ENCODE measurements at places on chromosomes 4 and X. TPM values are rescaled to one million over a fixed set of nuclear protein-coding genes. Genes with fewer than 3 reads are reported as not detected.

GRCh38 chr4:87838205-87838604 lies 5.4 kb downstream of the MEPE start:
- H3K4me3 ChIP-seq: no peak overlapping the region
- no peak overlapping the region for H3K27ac ChIP-seq
- peaks cover 8% of the 10 kb centered on the region for H3K27me3 ChIP-seq
- no peaks in the 10 kb centered on the region for H3K36me3 ChIP-seq
- no peaks in the 10 kb centered on the region for H3K4me1 ChIP-seq

- no peaks in the 10 kb centered on the region for H3K27me3 ChIP-seq
- no peak for DNase-seq
- H3K27ac ChIP-seq: no peak overlapping the region
- H3K4me3 ChIP-seq: no peak overlapping the region
- no peaks in the 10 kb centered on the region for H3K4me1 ChIP-seq
Observed at GRCh38 chr4:159337041-159337440, 234.2 kb downstream of the RAPGEF2 start.

The NXF2B gene
- not detected for polyA plus RNA-seq

GRCh38 chr4:125244848-125245450 lies 69.8 kb upstream of the FAT4 start:
- H3K4me1 ChIP-seq: no peaks in the 10 kb centered on the region
- no peak overlapping the region for H3K27ac ChIP-seq
- no peaks in the 10 kb centered on the region for H3K36me3 ChIP-seq
- peaks cover 2% of the 10 kb centered on the region for H3K27me3 ChIP-seq

GRCh38 chrX:13473442-13474163 lies 95.8 kb upstream of the EGFL6 start:
- H3K4me3 ChIP-seq: peak overlapping the region; percentile 68
- peaks cover 17% of the 10 kb centered on the region for H3K27me3 ChIP-seq
- peaks cover 4% of the 10 kb centered on the region for H3K36me3 ChIP-seq
- peak overlapping the region; percentile 90 for H3K27ac ChIP-seq
- H3K4me1 ChIP-seq: peaks cover 29% of the 10 kb centered on the region

DNA sequence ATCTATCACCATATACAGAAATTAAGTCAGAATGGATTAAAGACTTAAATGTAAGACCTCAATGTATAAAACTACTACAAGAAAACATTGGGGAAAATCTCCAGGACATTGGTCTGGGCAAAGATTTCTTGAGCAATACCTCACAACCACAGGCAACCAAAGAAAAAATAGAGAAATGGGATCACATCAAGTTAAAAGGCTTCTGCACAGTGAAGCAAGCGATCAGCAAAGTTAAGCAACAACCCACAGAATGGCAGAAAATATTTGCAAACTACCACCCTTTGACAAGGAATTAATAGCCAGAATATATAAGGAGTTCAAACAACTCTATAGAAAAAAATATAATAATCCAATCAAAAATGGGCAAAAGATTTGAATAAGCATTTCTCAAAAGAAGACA lies 236.9 kb upstream of the EMCN start:
- no peak for DNase-seq
- H3K4me1 ChIP-seq: no peaks in the 10 kb centered on the region
- no peak overlapping the region for H3K27ac ChIP-seq

GRCh38 chr4:159024266-159024665 lies 78.6 kb upstream of the RAPGEF2 start:
- DNase-seq: no peak
- H3K4me3 ChIP-seq: no peak overlapping the region
- no peak overlapping the region for H3K27ac ChIP-seq
- peaks cover 2% of the 10 kb centered on the region for H3K27me3 ChIP-seq

GRCh38 chrX:727738-728621 lies 97.4 kb downstream of the SHOX start:
- H3K27ac ChIP-seq: no peak overlapping the region
- H3K27me3 ChIP-seq: peaks cover 3% of the 10 kb centered on the region
- no peaks in the 10 kb centered on the region for H3K4me1 ChIP-seq
- no peak overlapping the region for H3K4me3 ChIP-seq

The STPG2 gene
- polyA plus RNA-seq: not detected

GRCh38 chr4:169037506-169037905 lies 27.5 kb upstream of the CBR4 start:
- H3K4me1 ChIP-seq: peaks cover 15% of the 10 kb centered on the region
- H3K27ac ChIP-seq: no peak overlapping the region
- H3K36me3 ChIP-seq: no peaks in the 10 kb centered on the region
- H3K27me3 ChIP-seq: peaks cover 2% of the 10 kb centered on the region
- DNase-seq: no peak
- no peak overlapping the region for H3K4me3 ChIP-seq

DNA sequence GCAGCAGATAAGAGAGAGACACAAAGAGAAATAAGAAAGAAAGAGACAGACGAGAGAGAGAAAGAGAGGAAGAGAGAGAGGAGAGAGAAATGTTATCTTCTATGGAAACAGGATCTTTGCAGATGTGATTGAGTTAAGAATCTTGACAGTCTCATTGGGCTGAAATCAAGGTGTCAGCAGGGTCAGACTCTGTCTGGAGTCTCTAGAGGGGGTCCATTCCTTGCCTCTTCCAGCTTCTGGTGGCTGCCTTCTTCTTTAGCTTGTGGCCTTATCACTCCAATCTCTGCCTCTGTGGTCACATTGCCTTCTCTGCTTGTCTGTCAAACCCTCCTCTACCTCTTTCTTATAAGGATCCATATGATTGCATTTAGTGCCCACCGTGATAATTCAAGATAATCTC lies 21.8 kb upstream of the GRPR start:
- H3K27me3 ChIP-seq: peaks cover 2% of the 10 kb centered on the region
- H3K27ac ChIP-seq: no peak overlapping the region
- H3K4me1 ChIP-seq: no peaks in the 10 kb centered on the region
- no peak overlapping the region for H3K4me3 ChIP-seq
- no peaks in the 10 kb centered on the region for H3K36me3 ChIP-seq

The HSD17B13 gene
- not detected for polyA plus RNA-seq

The ZNF732 gene
- not detected for polyA plus RNA-seq

The CT45A1 gene
- not detected for polyA plus RNA-seq

The CPZ gene
- polyA plus RNA-seq: not detected

The TLL1 gene
- polyA plus RNA-seq: not detected

DNA sequence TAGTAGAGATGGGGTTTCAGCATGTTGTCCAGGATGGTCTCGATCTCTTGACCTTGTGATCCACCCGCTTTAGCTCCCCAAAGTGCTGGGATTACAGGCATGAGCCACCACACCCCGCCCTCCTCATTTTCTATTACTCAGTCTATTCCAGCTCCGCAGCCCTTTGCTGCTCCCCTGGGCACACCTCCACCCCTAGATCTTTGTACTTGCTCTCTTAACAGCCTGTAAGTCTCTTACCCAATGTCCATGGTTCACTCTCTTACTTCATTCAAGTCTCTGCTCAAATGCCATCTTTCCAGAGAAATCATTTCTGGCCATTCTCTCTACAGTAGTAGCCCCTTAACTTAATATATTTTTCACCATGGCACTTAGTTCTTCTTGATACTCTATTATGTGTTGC lies 64.7 kb downstream of the LDB2 start:
- no peak overlapping the region for H3K4me3 ChIP-seq
- H3K4me1 ChIP-seq: no peaks in the 10 kb centered on the region
- no peaks in the 10 kb centered on the region for H3K27me3 ChIP-seq
- DNase-seq: no peak

- H3K36me3 ChIP-seq: no peaks in the 10 kb centered on the region
- DNase-seq: no peak
- H3K27me3 ChIP-seq: no peaks in the 10 kb centered on the region
- H3K4me1 ChIP-seq: no peaks in the 10 kb centered on the region
- H3K4me3 ChIP-seq: no peak overlapping the region
Observed at GRCh38 chr4:173913496-173913895, 370.0 kb downstream of the FBXO8 start.

The PITX2 gene
- not detected for polyA plus RNA-seq

- no peaks in the 10 kb centered on the region for H3K36me3 ChIP-seq
- H3K4me3 ChIP-seq: no peak overlapping the region
- H3K4me1 ChIP-seq: peaks cover 3% of the 10 kb centered on the region
- peaks cover 11% of the 10 kb centered on the region for H3K27me3 ChIP-seq
- DNase-seq: no peak
Observed at GRCh38 chr4:53592122-53592521, 836 bp upstream of the LNX1 start.

The GASK1B gene
- 0.36 TPM for polyA plus RNA-seq

The RNF212 gene
- 2.4 TPM for polyA plus RNA-seq

DNA sequence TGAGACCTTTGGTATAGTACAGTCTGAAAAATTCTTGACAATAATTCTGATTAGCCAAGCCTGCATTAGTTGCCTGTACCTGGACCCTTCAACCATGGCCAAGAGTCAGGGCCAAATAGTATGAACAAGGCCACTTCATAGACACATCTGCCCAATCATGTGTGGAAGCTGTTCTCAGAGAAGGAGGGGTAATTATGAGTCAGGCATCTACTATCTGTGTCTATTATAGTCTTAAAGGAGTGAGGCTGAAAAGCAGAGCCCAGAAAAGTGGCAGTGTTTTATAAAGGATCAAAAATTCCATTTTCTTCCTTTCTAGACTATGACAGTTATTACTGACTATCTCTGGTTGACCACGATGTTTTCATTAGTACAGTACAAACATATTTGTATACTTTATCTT lies 5.0 kb upstream of the ADGRL3 start:
- peaks cover 3% of the 10 kb centered on the region for H3K36me3 ChIP-seq
- H3K27ac ChIP-seq: no peak overlapping the region

GRCh38 chrX:150688911-150689451 lies 4.2 kb upstream of the MTMR1 start:
- peaks cover 19% of the 10 kb centered on the region for H3K4me1 ChIP-seq
- peaks cover 1% of the 10 kb centered on the region for H3K27me3 ChIP-seq
- DNase-seq: no peak
- no peak overlapping the region for H3K27ac ChIP-seq
- H3K36me3 ChIP-seq: no peaks in the 10 kb centered on the region

The HPGDS gene
- polyA plus RNA-seq: not detected

The ETFDH gene
- 7.3 TPM for polyA plus RNA-seq

- H3K27ac ChIP-seq: no peak overlapping the region
- peaks cover 21% of the 10 kb centered on the region for H3K4me1 ChIP-seq
- no peak overlapping the region for H3K4me3 ChIP-seq
- H3K36me3 ChIP-seq: no peaks in the 10 kb centered on the region
- peaks cover 4% of the 10 kb centered on the region for H3K27me3 ChIP-seq
- DNase-seq: no peak
Observed at GRCh38 chr4:70841211-70841610, 1.5 kb upstream of the GRSF1 start.

The CFI gene
- not detected for polyA plus RNA-seq

- no peaks in the 10 kb centered on the region for H3K4me1 ChIP-seq
- peaks cover 21% of the 10 kb centered on the region for H3K27me3 ChIP-seq
- DNase-seq: no peak
- H3K36me3 ChIP-seq: no peaks in the 10 kb centered on the region
Observed at GRCh38 chr4:41750121-41750625, 1.6 kb upstream of the PHOX2B start.

The ZCCHC18 gene
- polyA plus RNA-seq: 4.3 TPM

DNA sequence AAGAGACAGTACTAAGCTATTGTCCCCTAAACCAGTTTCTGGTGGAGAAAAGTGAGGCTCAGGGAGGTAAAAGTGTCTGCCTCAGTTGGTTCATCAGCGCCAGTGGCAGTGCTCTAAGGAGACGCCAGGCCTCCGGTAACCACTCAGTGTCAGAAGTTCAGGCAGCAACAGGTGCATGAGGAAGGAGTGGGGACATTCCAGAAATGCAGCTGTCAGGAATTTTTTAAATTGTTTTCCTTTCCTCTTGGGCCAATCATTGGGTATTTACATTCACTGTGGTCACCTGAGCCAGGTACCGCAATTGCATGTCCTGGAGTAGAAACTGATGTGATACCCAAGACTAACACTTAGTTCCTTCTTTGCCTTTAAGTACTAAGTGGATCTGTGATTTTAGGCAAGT lies 40.2 kb upstream of the HS3ST1 start:
- DNase-seq: no peak
- H3K27me3 ChIP-seq: peaks cover 1% of the 10 kb centered on the region
- H3K27ac ChIP-seq: no peak overlapping the region

The NEUROG2 gene
- polyA plus RNA-seq: not detected

The CTAG1B gene
- polyA plus RNA-seq: not detected

DNA sequence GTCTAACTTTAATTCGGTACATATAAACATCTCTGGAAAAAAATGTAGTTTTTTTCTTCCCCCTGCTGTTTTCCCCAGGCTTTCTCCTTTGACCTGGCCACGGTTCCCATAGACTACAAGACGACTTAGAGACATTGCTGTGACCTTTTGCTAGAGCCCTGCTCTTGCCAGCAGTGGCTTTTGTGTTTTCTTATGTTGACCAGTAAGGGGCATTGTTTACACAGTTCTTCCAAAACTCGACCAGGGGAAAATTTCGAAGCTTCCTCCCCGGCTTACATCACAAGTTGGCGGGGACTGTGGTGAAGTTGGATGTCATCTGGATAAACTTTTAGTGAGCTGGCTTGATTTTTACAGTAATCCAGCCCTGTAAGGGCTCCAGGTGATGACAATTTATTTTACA lies 9.3 kb downstream of the CCDC160 start:
- no peak overlapping the region for H3K27ac ChIP-seq
- no peak for DNase-seq
- H3K36me3 ChIP-seq: no peaks in the 10 kb centered on the region
- H3K27me3 ChIP-seq: peaks cover 9% of the 10 kb centered on the region
- no peak overlapping the region for H3K4me3 ChIP-seq
- H3K4me1 ChIP-seq: no peaks in the 10 kb centered on the region

DNA sequence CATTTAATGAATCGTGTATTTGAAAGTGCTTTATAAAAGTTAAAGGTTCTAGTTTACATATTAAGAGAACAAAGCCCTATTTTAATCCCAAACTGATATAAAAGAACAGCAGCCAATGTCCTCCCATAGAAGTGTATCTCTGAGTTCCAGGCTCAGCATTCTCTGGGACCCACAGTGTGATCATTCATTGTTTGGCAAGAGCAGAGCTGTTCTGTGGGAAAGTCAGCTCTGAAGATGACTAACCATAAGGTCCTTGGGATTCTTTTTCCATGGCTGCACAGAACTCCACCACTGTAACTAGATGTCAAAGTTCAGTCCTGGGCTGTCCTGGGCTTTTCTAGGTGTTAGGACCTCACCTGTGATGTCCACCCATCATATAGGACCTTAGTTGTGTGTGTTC lies 157.0 kb upstream of the TLL1 start:
- H3K4me3 ChIP-seq: no peak overlapping the region
- no peaks in the 10 kb centered on the region for H3K36me3 ChIP-seq
- H3K27ac ChIP-seq: no peak overlapping the region
- no peaks in the 10 kb centered on the region for H3K4me1 ChIP-seq

DNA sequence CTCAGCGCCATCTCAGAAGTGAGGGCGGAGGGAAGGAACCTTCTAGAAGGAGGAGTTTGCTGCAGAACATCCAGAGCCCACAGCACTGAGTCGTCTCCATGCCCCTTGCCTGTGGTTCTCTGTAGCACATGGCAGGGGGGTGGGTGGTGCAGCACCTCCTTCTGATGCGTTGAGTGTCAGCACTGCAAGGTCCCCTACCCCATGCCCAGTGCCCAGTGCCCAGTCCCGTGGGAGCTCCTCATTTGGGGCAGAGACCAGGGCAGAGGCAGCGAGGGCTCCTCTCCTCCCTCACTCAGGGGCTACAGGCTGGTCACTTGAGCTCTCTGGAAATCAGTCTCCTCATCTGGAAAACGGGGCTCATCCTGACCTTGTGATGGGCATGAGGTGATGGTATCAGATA lies 78.1 kb downstream of the HTRA3 start:
- no peak for DNase-seq
- peaks cover 3% of the 10 kb centered on the region for H3K27me3 ChIP-seq
- H3K36me3 ChIP-seq: no peaks in the 10 kb centered on the region
- H3K4me3 ChIP-seq: no peak overlapping the region
- no peak overlapping the region for H3K27ac ChIP-seq

Data from immature natural killer cell (primary cell).